ENCODE measurements at places on chromosomes 6 and 20.
A peak's percentile ranks its signal among the peaks of the same experiment; 100 is the strongest.

DNA sequence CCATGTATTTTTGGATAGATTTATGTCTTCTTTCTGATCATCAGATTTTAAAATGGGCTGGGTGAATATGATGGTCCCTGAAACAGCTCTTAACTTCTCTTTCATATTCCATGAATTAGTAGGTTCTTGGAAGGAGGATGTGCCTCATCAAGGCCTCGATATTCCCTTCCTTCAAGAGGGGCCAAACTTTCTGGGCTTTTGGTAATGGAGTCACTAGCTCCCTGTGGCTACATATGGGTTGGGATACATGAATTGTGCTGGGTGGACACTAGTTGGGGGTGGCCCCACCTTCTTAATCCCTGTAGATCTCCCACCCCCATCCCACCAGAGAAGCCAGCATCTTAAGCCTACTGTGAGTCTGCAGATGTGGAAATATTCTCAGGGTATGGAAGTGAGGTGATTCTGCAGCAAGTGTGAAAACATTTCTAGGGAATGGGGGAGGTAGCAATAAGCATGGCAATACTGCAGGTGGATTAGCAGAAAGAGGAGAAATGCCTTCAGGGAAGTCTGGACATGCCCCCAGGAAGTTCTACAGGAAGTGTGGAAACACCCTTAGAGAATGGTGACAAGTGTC is 2.2 kb downstream of the TP53INP2 start:
- no peak for DNase-seq

DNA sequence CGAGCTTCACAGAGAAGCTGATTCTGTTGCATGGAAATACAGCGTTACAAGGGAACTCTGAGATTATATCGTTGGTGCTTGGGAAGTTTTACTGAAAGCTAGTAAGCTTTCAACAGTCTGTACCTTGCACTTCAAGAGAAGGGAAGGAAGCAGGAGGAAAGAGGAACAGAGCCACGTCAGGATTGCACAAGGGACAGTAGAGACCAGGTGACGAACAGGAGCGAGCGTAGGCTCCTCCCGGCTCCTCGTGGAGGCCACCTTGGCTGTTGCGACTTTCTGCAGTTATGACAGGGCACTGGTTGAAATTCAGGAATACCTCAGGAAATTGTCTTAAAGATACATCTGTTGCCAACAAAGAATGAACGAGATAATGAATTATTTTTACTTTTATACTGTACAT is 18.8 kb downstream of the RTF2 start:
- no peak for DNase-seq

- DNase-seq = peak; percentile 71
These were observed 112.6 kb upstream of the RALGAPA2 start for GRCh38 chr20:20824924-20825584.

DNA sequence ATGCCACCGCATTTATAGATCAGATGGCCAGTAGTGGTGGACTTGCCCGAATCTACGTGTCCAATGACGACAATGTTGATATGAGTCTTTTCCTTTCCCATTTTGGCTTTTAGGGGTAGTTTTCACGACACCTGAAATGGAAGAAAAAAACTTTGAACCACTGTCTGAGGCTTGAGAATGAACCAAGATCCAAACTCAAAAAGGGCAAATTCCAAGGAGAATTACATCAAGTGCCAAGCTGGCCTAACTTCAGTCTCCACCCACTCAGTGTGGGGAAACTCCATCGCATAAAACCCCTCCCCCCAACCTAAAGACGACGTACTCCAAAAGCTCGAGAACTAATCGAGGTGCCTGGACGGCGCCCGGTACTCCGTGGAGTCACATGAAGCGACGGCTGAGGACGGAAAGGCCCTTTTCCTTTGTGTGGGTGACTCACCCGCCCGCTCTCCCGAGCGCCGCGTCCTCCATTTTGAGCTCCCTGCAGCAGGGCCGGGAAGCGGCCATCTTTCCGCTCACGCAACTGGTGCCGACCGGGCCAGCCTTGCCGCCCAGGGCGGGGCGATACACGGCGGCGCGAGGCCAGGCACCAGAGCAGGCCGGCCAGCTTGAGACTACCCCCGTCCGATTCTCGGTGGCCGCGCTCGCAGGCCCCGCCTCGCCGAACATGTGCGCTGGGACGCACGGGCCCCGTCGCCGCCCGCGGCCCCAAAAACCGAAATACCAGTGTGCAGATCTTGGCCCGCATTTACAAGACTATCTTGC is 725 bp downstream of the EEF1A1 start:
- DNase-seq = peak; percentile 52

DNA sequence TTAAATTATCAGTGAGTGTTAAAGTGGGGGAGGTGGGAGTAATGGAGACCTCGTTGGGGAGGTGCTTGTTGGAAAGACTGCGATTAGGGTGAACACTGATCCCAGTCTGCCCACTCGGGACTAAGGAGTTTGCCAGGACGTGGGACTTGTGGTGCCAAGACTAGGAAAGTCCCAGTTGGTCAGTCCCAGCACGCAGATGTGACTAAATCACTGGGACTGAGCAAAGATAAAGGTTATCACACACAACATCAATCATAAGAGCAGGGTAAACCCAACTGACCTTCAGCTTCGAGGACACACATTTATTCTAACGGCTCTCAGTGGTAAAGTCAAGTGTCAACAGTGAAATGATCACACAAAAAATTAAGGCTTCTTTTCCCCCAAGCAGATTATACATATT is 45.5 kb downstream of the PDE10A start:
- DNase-seq = no peak

DNA sequence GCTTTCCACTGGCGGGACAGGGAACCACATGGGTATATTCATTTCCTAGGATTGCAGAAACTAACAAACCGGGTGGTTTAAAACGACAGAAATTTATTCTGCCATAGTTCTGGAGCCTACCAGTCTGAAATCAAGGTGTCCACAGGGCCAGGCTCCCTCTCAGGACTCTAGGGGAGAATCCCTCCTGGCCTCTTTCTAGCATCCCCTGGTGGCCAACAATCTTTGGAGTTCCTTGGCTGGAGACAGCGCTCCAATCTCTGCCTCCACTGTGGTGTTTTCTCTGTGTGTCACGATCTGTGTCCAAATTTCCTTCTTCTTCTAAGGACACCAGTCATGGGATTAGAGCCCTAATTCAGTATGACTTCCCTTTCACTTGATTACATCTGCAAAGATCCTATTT is 95.0 kb downstream of the SCML4 start:
- no peak for DNase-seq

- no peak for DNase-seq
These were observed 1.3 kb downstream of the LY6G6C start for GRCh38 chr6:31720196-31720770.

- no peak for DNase-seq
These were observed 391.2 kb downstream of the ADGRB3 start for GRCh38 chr6:69026243-69026642.

DNA sequence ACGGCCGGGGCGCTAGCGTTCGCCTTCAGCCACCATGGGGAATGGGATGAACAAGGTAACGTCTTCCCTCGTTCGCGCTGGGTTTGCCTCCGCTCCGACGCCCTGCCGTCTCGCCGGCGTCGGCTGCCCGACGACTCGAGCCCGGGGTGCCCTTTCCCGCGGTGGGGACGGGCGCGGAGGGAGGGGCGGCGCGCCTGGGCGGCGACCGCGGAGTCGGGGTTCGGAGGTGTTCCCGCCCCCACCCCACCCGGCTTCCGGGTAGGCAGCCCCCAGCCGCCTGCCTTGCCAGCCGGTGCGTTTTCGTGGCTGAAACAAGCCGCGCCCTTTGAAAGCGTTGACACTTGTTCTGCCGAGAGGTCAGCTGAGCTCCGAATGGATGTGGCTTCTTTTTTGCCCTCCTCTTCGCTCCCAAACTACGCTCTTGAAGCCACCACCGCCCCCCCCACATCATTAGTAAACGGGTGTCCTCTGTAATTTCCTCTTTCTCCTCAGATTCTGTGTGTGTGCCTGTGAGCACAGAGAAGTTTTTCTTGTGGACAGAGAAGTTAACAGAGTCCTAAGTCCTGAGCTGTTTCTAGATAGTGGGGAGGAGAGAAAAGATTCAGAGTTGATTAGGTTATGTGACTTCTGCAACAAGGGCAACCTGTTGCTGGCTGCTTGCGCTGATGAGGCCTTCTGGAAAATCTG is 362 bp downstream of the DUSP22 start:
- no peak for DNase-seq

DNA sequence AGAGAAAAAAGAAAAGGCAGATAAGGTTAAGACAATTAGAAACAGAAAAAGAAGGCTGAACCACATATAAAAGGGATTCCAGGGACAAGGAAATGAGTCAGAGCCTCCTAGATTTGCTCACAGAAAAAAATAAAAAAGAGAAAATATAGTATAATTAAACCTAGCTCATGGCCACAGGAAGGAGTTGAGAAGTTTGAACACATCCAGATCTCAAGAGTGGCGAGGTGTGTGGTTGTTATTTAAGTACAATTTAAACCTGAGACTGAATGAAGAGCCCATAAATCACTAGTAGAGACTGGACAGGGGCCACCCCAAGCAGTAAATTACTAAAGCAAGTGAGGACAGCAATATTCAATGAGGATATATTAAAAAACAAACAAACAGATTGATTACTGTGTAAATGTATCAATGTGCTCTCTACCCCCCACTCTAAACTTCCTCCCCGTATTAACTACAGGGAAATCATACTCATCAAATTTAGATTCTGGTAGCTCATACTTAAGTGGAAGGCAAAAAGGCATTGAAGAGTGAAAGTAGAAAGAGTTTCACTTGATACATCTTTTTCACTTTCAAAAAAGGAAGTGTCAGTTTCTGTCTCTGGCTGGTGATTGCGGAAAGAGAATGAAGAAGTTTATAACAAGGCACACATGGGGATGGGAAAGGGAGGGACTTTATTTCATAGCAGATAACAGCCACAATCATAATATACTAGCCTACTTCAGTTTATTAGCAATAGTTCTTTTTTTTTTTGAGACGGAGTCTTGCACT is 49.3 kb upstream of the SCAF8 start:
- no peak for DNase-seq

DNA sequence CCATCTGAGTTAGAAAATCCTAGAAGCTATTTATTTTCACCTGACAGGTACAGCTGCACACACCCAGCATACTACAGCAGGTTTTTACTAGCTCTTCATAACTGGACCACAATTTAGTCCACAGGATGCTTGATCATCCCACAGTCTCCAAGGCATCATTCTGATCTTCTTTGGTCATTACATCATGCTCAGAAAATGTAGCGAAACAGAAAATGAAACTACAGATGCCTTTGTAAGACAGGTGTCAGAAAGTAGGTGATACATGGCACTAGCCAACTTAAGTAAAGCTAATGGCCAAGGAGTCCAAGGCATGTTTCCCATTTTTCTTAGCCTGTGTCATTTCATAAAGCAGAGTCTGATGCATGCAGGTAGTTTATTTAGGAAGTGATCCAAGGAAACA is 102.3 kb downstream of the HTR1B start:
- no peak for DNase-seq

DNA sequence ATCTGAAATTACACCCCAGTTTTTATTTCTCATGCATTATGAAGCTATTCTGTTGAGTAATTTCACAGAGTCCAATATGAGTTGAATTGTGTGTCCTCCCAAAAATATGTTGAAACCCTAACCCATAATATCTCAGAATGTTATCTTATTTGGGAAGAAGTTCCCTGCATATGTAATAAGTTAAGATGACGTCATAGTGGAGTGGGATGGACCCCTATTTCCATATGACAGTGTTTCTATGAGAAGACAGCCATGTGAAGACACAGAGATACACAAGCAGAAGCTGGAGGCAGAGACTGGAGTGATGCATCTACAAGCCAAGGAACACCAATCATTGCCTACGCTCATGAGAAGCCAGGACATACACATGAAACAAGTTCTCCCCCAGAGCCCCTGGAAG is 81.3 kb downstream of the RFPL4B start:
- DNase-seq = no peak

DNA sequence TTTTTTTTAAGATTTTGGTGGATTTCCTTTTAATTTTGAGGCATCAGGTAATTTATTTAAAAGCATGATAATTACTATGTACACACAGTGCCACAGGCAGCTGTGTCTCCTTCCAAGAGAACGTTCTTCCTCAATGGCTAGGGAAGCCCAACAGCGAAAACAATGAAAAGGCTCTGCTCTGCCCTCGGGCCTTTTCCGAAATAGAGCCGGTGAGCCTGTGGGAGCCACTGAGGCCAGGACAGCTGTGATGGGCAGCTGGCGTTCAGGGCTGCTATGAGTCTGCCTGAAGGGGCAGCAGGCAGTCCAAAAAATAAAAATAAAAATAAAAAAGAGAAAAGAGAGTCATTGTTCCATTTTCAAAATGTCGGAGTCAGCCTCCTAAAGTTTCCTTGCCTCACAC is 443.8 kb downstream of the KIF16B start:
- no peak for DNase-seq

DNA sequence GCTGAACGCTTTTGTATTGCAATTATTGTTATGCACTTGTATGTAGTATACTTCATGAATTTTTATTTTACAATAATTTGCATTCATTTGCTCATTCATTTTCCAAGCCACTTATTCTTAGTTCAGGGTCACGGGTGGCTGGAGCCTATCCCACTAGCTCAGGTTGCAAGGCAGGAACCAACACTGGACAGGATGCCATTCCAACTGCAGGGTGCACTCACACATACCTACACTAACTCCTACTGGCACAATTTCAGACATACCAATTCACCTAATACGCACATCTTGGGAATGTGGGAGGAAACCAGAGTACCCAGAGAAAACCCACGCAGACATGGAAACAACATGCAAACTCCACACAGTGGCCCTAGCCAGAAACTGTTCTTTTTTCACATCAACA is 61.8 kb downstream of the LMBRD1 start:
- no peak for DNase-seq

- DNase-seq = no peak
These were observed 12.7 kb downstream of the ABCF1 start for GRCh38 chr6:30583921-30584320.

- DNase-seq = no peak
These were observed 5.7 kb downstream of the BACH2 start for GRCh38 chr6:90290811-90291420.

GRCh38 chr20:50491168-50491567 is 19.0 kb upstream of the PTPN1 start:
- DNase-seq = no peak

DNA sequence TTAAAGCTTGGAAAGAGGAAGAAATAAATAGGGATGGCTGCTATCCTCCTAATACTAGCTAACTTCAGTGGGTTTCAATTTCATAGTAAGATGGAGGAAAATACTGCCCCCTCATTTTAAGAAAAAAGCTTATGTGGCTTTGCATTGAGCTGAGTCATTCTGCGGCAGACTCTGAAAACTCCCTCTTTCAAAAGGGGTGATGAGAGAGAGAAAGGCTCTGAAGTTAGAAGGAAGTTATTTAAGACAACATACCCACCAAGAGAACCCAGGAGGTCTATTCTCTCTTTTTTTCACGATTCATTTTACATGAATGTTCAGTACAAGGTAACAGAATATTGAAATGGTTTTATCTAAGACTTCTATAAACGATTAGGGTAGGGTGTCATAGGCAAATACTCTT is 4.5 kb downstream of the PRDM13 start:
- no peak for DNase-seq

GRCh38 chr20:59325142-59325523 is 24.7 kb downstream of the EDN3 start:
- DNase-seq = no peak

- no peak for DNase-seq
These were observed 69.9 kb upstream of the DDR1 start for GRCh38 chr6:30814146-30815040.

- DNase-seq = no peak
These were observed 297.7 kb upstream of the MANEA start for GRCh38 chr6:95279616-95280015.
